ENCODE measurements at places on chromosomes 1 and 21.
A peak's percentile ranks its signal among the peaks of the same experiment; 100 is the strongest.

DNA sequence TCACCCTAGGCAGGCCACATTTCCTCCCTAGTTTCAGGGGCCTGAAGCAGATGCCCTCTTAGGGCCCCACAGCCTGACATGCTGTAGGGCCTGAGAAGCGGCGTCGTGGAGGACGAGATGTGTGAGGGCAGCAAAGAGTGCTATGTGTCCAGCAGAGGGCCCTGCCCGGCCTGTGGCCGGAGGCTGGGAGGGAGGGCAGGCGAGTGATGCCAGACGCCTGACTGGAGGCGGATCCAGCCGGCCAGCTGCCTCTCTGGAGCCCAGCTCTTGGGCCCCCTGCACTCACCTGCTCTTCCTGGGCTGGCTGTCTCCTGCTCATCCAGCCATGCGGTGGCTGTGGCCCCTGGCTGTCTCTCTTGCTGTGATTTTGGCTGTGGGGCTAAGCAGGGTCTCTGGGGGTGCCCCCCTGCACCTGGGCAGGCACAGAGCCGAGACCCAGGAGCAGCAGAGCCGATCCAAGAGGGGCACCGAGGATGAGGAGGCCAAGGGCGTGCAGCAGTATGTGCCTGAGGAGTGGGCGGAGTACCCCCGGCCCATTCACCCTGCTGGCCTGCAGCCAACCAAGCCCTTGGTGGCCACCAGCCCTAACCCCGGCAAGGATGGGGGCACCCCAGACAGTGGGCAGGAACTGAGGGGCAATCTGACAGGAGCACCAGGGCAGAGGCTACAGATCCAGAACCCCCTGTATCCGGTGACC is at the start of gene GPR37L1:
Gene GPR37L1, plus strand, starts transcription at position 279 of the 697 bp plus-strand sequence. Its CDS starts 47 bp downstream, at position 326.
- DNase-seq: no peak

GRCh38 chr1:58971629-58972140 is 187.8 kb upstream of the JUN start:
- DNase-seq: no peak

- DNase-seq: no peak
Observed at GRCh38 chr1:118209648-118210047, 24.6 kb upstream of the SPAG17 start.

GRCh38 chr21:45922648-45923047 is 58.9 kb upstream of the COL6A1 start:
- DNase-seq: no peak

DNA sequence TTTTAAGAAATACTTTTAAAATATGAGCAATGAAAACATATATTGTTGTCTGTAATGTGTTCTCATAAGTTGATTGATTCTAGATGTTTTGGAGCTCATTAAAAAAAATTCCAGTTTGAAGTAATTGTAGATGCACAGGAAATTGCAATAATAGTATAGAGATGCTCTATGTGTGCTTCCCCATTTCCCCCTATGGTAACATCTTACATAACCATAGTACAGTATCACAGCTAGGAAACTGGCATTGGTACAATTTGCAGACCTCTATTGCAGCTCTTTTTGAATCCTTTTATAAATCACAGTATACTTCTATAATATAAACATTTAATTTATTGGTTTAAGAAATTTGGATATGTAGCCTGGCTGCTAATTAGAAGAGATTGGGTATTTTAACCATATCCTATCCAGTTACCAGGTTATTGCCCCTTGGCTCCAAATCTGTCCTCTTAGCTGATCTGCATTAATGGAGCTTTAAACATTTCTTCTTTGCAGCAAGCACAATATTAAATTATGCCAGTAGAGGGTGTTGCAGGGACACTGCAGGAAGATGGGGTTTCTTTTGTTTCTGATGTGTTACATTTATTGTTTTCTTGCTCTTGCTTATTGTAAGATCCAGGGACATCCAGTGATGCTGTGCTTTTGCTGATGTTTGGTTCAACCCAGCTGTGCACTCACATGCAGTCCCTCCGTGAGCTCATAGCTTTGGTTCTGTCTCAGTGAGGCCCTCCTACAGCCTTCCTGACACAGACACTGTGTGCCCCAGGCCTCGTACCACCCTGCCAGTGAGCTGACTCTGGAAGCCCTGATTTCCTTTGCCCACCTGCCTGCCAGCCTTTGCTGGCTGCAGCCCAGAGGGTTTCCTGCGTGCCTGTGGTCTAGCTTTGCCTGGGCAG is 103.3 kb downstream of the RABGAP1L start:
- DNase-seq: no peak

- DNase-seq: no peak
Observed at GRCh38 chr1:94124538-94124937, 3.6 kb upstream of the ABCA4 start.

- peak; percentile 73 for DNase-seq
Observed at GRCh38 chr21:42337830-42338728, 12.7 kb downstream of the TFF2 start.

DNA sequence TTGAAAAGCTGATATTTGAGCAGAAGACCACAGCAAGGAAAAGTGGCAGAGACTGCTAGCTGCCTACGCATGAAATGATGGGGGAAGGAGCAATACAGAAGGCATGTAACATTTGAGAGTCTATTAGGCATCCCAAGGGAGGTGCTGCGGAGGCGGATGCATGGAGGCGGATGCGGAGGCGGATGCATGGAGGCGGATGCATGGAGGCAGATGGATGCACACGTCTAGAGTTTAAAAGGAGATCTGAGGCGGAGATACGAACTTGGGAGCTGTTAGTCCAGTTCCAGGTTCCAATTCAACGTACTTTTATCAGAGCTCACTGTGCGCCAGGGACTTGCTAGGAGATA is 744 bp upstream of the DDX20 start:
- no peak for DNase-seq

DNA sequence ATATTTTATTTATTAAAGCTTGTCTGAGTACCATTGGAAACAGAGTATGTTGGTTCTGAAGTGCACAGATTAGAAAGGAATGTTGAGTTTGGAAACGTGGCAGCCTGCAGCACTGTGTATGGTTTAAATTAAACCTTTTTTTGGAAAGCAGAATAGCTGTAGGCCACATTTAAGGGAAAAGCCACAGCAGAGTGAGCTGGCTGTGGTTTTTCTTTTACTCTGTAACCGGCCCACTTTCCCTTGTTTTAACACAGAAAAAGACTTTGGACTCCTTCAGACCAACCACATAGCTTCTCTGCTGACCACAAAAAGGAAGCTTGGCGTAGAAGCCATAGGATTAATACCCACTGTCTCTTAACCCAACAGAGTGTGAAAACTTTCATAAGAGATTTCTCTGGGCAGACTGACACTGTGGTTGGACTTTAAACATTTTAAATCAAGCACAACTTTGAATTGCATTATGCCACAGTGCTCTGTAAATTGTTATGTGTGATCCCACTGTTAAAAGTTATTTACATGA is 75.2 kb downstream of the NFIA start:
- DNase-seq: no peak

- DNase-seq: no peak
Observed at GRCh38 chr1:8378981-8379470, 61.1 kb downstream of the SLC45A1 start.

GRCh38 chr1:187985897-187986654 is 1157.3 kb downstream of the PLA2G4A start:
- DNase-seq: no peak

- DNase-seq: peak; percentile 95
Observed at GRCh38 chr21:25735646-25736597, 1.1 kb downstream of the GABPA start.

DNA sequence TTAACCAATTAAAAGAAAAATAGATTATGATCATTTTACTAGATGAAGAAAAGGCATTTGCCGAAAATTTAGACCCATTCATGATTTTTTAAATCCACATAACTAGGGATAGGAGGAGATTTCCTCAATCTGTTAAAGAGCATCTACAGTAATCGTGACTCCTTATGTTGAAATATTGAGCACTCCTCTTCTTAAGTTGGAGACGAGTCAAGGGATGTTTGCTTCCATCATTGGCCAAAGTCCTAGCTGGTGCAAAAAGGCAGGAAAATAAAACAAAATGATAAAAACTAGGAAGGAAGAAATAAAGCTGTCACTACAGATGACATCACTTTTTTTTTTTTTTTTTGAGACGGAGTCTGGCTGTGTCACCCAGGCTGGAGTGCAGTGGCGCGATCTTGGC is 245.6 kb upstream of the KAZN start:
- DNase-seq: no peak

DNA sequence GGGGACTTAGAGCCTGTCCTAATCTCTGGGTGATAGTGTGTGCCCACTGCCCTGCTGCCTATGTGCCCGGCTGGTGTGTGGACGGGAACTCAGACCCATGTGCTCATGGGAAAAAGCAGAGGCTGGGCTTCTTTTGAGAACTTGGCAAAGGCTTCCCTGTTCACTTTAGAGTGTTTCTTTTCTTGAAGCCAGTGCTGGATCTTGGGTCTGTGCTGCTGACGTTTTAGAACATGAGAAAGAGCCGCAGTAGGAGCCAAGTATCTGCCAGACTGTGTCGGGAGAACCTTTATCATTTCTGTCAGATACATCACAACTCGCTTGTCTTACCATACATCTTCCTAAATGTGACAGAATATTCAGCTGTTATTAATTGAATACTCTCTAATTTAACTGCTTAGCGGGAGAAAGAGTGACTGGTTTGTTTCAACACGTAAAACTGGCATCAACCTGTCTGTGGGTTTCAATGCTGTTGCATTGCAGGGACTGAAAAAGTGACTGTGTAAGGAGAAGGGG is 195.2 kb downstream of the PBX1 start:
- no peak for DNase-seq

DNA sequence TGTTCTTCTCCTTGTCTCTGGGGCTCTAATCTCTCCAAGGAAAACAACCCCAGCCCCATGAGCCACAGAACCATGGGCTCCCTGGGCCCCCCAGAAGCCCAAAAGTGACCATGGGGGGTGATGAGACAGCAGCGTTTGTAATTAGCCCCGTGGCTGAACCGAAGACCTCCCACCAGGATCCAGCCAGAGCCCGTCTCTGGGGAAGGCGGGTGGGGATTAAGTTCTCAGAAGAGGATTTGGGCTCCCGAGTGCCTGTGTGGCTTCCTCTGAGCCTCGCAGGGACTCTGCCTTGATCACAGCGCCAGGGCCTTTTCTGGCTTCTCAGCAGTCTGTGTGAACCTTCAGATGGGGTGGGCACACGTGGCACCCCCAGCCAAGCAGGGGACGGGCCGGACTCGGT is 77.0 kb downstream of the ALPL start:
- DNase-seq: no peak

DNA sequence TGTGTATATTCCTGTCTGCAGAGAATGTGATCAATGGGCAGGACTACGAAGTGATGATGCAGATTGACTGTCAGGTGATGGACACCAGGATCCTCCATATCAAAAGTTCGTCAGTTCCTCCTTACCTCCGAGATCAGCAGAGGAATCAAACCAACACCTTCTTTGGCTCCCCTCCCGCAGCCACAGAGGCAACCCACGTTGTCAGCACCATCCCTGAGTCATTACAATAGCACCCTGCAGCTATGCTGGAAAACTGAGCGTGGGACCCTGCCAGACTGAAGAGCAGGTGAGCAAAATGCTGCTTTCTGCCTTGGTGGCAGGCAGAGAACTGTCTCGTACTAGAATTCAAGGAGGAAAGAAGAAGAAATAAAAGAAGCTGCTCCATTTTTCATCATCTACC is 65.2 kb downstream of the OLFML2B start:
- DNase-seq: no peak

DNA sequence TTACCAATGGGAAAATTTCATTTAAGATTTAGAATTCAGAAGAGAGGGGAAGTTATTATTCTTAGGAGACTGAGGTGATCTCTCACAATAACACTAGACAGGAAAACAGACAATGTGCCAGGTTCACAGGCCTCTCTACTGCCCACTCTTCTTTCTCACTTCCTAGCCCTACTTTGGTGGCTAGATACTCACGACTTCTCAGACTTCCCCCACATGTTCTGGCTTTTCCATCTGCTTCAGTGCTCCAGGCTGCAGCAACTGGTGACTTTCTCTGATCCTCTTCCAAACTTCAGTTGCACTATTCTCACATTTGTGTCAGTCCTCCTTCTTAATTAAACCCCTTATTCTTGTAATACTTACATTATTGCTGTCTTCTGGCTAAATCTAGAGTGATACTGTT is 208.7 kb upstream of the KCTD3 start:
- no peak for DNase-seq

DNA sequence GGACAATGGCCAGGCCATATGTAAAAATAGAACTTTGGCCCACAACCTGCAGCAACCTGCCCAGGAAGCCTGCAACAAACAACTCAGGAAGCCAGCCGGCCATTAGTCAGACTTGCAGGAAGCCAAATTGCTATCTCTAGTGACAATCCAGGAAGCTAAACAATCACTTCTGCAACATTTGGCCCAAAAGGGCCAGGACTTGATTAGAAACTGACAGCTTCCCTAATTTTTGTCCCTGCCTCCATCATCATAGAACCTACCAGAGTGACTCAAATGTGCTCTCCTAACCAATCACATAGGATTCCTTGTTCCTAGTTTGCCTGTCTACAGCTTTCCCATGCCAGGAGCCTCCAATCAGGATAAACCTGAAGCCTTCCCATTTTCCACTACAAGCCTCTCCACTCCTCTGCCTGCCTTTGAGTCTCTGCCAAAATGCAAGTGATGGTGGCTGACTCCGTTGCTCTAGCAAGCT is 639.3 kb downstream of the PTPRU start:
- DNase-seq: no peak

GRCh38 chr1:98371764-98372163 is 289.8 kb upstream of the SNX7 start:
- DNase-seq: no peak

DNA sequence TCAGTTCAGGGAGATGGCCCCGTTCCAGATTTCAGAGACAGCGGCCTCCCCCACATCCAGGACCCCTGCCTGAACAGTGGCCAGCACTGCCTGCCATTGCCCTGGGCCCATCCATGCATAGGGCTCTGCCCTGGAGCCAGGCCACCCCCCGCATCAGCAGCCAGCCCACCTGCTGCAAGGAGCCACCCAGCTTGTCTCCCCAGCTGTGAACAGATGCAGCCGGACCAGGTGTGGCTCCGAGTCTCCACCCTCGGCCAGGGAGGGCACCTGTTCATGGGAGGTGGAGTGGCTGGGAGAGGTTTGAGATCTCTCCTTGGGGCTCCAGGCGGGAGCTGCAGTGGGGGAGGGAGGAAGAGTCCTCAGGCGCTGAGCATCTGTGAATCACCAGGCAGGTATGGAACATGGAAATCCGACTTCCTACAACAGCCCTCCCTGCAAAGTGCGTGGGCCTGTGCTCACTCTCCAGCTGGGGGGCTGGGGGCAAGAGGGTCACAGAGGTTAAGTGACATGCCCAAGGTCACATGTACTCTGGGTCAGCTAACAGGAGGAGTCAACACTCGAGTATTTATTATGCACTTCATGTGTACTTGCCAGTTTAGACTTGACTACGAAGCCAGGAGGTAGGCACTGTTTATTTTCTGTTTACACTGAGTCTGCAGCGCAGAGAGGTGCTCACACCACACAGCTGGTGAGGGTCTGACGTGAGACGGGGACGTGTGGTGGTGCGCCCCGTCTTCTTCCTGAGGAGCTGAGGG is 4.8 kb upstream of the HES5 start:
- no peak for DNase-seq

GRCh38 chr1:20463502-20463901 is 22.5 kb downstream of the CAMK2N1 start:
- DNase-seq: no peak

GRCh38 chr1:30189818-30190500 is 533.4 kb downstream of the MATN1 start:
- DNase-seq: no peak
